ENCODE measurements at places on chromosomes 13 and 19.

GRCh38 chr13:27104606-27105005, 67.0 kb downstream of the USP12 start:
- DNase-seq, result no peak

DNA sequence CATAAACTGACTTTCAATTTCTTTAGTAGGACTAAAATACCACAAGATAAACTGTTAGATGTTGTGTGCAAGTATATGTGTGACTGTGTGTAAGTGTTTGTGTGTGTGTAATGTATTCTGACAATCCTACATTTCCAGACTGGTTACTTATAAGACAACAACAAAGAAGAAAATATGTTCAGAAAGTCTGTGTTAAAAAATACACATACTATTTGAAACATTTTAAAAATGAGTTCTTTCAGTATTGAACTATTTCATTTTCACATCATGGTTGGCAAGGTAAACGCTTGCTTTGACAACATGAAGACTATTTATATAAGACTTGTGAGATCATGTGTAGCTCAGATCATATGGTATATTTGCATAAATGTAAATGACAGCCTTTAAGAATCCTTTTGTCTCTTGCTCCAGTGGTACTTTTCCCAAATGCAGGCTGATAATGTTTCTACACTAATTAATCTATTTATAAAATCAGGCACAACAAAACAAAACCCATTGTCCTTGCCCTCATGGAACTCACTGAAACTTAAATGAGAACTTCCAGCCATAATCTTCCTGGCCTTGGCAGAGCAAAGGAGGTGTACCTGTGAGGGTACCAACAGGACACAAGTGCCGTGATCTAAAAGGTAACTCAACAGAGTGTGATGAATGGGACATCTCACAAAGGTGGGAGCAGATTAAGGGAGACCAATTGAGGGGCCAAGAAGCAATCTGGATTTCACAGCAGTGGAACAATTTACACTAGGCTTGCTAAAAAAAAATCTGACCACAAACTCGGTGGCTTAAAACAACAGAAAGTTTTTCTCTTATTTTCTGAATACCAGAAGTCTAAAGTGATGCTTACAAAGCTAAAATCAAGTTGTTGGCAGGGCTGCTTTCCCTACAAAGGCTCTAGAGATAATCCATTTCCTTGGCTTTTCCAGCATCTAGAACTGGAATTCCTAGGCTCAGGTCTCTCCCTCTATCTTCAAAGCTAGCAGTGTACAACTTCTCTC, 349.0 kb downstream of the TBC1D4 start:
- DNase-seq, result no peak

GRCh38 chr13:39692660-39693438, 37.4 kb downstream of the COG6 start:
- no peak for DNase-seq

GRCh38 chr13:86838411-86839120, 832.6 kb upstream of the SLITRK5 start:
- DNase-seq, result no peak

DNA sequence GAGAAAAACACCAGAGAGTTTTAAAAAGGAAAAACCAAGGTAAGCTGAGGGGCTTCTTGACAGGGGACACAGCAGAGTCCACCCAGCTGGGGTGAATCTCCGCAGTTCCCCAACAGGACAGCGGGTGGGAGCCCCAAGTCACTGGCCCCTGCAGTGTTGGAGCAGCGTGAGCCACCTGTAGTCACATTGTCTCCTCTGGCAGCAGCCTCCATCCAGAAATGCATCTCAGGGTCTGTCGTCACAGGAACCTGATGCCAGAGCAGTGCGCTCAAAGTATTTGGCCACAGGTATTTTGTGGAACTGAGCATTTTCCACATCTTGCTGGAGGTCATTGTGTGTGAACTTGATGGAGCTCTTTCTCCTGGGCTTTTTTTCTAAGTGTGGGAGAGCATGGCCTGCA, 24.7 kb downstream of the CHAMP1 start:
- no peak for DNase-seq

DNA sequence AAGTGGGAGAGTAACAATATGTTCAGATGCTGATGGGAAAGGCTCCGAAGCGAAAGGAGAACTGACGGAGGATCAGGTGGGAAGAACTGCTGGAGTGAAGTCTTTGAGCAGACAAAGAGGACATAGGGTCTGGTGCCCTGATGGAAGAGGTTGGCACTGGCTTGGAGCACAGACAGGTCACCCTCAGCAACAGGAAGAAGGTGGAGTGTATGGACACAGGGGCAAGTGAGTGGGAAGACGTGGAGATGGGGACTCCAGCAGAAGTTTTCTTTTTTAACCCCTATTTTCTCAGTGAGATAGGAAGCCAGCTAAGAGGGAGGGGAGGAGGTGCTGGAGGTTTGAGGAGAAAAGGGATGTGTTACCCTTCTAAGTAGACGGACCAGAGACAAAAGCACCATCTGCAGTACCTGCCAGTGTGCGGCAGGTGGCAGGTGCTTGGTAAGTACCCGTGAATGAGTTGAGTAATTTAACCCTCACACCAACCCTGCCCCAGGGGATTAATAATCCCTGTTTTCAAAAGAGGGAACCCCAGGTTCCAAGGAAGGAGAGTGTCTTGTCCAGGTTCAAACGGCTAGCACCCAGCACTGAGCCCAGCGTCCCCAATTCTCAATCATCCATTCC, 11.2 kb downstream of the HAS1 start:
- peak; percentile 50 for DNase-seq

DNA sequence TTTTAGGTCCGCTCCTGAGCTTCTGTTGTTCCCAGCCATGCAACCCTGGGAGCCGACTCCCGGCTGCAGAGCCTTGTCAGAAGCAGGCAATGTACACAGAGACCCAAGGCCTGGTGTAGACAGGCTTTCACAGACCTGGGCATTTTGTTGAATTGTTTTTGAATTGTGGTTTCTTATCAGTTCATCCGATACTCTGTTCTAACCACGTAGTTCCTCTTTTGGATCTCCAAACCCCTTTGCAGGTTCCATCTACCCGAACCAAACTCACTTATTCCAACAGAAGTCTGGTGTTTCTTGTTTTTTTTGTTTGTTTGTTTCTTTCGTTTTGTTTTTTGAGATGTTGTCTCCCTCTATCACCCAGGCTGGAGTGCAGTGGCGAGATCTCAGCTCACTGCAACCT, 6.3 kb upstream of the NLRP2 start:
- DNase-seq, result no peak

GRCh38 chr13:44104197-44104490, 224.4 kb downstream of the LACC1 start:
- DNase-seq, result no peak

DNA sequence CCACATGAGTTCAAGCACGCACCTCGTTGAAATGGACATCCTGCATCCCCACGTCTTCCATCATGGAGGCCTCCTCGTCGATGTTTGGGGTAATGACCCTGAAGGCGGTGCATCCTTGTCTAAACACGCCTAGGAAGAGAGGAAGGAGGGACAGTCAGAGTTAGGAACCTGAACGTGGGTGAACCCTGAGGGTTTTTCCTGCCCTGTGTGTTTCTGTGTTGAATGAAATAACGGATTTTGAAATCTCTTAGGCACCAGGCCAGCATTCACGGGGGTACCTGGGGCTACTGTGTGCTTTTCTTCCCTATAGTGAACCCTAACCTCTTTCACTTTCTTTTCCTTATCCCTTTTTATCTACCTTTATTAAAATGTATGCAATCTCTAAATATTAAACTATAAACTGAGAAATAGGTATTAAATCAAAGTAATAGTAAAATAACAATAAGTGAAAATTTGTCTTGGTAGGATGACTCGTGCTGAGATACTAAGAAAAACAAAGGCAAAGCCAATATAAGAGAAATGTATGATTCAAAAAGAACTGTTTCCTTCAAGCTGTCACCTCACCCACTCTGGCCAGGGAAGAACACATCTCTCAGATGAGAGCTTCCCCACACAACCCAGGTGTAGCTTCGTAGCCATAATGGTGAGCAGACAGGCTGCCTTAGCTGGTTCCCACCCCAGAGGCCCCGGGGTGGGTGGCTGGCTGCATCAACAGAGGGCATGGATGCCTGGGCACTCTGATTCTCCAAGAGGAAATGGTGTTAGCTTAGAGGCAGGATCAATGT, 72.1 kb upstream of the SLC15A1 start:
- DNase-seq, result no peak

- no peak for DNase-seq
Observed at GRCh38 chr13:101880581-101880980, 428.1 kb downstream of the ITGBL1 start.

- no peak for DNase-seq
Observed at GRCh38 chr13:67048821-67049150, 181.3 kb downstream of the PCDH9 start.

DNA sequence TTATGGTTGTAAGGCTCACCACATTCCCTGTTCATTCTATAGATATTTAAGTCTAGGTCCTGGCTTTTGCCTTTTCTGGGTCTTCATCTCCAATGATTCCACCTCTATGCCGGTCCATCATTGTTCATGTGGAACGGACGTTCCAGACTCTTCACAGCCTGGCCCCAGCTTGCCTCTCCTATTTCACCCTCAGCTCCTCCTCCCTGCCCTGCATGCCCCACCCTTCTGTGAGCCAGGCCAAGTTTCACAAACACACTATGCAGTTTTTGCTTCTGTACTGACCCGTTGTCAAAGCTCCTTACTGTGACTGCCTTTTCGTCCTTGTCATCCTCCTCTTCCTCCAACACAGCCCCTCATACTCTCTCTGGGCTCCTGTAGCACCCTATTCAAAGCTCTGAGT, 31.3 kb downstream of the TEX26 start:
- DNase-seq, result peak; percentile 29

GRCh38 chr13:39952249-39953233, 297.1 kb downstream of the COG6 start:
- no peak for DNase-seq

DNA sequence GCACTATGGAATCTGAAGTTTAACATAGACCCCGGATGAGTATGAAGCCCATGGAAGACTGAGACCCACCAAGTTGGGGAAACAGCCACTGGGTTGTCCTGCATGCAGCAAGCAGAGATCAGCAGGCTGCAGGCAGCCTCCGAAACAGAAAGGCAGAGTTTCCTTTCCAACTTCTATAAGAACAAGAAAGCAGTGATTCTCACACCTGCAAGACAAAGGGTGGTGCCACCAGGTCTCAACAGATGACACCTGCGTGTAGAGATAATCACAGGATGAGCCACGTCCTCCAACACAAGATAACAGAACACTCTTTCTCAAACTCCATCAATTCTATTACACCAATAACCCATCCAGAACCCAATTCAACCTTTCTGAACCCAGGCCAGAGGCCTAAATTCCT, 457.9 kb downstream of the FOXO1 start:
- DNase-seq, result no peak

DNA sequence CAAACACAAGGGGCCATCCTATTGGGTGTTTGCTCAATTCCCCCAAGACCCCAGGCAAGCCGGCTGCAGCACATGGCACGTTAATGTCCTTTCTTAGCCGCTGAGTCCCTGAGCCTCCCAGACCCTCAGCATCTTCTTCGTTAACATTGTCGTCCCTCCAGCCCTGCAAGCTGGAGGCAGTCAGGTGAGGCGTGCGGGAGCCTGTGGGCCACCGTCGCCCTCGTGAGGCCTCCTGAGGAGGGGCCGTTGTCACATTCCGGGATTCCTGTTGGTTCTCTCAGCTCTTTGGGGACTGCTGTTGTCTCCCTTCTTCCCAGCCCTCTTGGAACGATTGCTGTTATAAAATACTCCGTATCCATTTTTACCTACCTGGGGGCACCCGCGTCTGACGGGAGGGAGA, 140.6 kb downstream of the KDM4B start:
- no peak for DNase-seq

GRCh38 chr19:55377356-55378131, 918 bp downstream of the TMEM190 start:
- no peak for DNase-seq

DNA sequence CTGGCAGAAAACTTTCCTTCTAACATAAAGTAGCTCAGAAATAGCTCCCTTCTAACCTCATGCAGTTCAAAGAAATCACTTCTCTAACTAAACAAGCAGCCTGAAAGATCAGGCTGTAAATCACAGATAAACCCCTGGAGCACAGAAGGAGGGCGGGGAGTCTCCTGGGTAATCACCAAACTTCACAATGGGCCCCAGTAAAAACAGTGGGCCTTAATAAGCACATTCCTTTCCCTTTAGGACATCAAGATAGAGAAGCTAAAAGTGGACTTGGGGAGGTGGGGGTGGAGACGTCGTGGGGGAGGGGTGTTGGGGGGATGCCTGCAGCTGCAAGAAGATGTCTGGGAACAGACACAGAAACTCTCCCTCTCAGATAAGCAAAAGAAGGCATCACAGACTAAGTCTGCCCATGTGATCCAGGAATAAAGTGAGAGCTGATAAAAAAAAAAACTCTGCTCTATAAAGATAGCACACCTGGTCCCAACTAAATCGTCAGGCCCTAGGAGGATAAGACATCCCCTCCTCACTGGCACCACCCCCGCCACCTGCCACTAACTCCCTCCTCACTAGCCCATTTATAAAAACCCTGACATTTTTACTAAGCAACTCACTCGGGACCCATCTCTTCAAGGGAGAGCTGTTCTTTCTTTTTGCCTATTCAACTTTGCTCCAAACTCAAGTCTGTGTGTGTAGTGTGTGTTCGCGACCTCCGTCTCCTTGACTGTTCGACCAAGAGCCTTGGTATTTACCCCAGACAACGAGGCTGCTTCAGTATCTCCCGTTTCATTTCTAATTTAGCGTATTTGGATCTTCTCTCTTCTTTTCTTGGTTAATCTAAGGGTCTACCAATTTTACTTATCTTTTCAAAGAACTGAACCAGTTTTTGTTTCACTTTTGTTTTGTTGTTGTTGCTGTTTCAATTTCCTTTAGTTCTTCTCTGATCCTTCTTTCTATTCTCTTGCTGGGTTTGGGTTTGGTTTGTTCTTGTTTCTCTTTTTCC, 31.7 kb downstream of the DNAJC15 start:
- peak; percentile 45 for DNase-seq

DNA sequence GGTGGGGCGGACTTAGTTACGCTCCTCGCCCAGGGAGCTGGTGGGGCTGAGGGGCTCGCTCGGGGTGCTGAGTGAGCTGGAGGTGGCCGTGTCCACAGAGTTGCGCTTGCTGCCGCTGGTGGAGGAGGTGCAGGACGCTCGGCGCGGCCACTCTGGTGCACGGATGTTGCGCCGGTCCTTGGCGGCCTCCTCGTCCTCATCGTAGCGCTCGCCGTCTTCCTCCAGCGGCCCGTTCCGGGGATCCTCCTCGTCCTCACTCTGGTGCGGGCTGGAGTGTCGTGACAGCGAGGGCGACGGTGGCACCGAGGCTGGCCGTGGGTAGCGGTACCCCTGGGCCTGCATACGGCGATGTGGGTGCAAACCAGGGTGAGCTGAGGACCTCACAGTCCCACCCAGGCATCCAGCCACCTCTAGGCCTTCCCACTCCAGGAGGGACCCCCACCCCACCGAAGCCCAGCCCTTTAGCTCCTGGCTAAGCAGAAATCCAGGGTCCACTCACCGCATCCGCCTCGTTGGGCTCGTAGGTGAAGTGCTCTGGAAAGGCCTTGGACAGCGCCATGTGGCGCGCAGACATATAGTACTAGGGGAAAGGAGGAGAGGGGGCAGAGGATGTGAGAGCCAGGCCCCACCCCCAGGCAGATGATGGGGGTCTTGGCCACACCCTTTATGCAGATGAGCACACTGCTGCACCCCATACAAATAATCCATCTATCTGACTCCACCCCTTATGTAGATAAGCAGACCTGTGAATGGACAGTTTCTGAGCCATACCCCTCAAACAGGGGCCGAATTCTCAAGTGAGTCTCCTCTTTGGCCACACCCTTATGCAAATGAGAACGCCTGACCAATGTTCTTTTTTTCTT, 4.4 kb downstream of the FTL start:
- no peak for DNase-seq

- peak; percentile 49 for DNase-seq
Observed at GRCh38 chr19:1248139-1248785, at the start of gene MIDN. Gene MIDN (plus strand): TSS chr19:1248583. CDS start chr19:1250297, 1,714 bp downstream.
